ENCODE measurements at places on chromosomes 3 and 15.

DNA sequence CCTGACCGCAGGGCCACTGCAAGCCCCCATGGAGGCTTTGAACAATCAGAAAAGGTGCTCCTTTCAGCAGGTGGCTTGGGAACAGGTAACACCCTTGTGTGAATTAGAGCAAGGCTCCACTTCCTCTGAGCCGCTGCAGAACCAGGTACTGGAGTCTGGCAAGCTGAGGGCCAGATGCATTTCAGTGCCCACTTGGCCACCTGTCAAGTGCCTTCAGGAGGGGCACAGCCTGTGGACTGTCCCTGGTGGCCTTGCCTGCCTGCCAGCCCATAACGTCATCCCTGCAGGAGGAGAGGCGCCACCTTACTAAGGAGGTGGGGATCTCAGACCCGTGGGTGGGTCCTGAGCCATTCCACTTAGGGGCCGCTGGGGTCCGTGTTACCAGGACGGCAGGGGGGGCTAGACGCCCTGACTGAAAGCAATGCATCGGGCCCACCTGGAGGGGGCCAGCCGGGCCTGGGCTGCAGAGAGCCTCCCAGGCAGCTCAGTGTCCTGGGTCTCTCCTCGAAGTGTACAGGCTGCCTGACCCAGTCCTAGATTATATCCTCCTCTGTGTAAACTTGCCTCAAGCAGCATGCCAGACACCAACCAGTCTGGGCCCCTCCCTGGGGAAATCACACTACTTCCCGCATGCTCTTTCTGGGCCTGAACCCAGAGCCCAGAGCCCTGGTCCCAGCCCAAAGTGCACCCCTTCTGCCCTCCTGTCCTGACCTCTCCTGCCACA lies 16.1 kb downstream of the SPTBN5 start:
- DNase-seq, result no peak

DNA sequence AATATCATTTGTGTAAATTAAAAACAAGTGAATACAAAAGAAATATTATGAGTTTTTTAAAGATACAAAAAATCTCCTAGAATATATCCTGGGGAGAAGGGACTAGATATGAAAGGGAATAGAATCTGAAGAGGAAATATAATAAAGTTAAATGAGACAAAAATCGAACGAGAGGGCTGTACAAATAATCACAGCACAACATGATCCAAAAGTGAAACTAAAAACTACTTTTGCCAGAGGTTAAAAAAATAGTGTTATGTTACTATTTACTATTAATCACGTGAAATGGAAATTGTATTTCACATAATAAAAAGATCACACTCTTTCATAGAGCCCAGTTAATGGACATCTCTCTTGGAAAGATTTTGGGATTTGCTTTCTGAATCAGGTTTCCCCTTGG lies 28.6 kb downstream of the CGGBP1 start:
- no peak for DNase-seq

DNA sequence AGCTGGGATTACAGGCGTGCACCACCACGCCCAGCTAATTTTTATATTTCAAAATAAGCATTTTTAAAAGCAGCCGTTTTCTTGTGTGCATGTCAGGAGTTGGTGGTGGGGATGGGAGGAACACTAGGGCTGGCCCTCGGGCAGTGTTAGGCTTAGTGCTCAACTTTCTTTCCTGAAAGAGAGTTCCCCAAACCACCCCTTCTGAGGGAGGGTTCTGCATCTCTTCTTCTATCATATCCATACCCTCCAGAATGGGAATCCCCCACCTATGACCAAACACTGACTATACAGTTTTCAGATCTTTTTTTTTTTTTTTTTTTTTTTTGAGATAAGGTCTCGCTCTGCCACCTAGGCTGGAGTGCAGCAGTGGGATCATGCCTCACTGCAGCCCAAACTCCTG lies 12.5 kb downstream of the PFKFB4 start:
- DNase-seq, result no peak

GRCh38 chr3:151322511-151322910 lies 5.9 kb upstream of the GPR87 start:
- DNase-seq, result no peak

DNA sequence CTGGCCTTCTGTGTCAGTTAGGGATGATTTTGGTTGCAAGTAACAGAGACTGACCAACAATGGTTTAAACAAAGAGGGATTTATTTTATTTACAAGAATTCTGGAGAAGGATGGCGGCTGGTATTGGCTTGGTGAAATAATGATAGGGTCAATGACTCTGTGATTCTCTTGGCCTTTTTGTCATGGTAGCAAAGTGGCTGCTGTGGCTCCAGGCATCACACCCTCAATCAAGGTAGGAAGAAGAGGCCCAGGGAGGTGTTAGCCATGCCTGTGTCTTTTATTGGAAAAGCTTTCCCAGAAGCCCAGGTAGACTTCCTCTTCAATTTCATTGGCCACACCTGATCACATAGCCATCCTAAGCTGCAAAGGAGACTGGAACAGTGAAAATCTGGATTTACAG lies 13.1 kb downstream of the FAM107A start:
- DNase-seq, result no peak

Measured in fibroblast of pulmonary artery (primary cell).